Stimulated activated CD4-positive, alpha-beta T cell treated with anti-CD3 and anti-CD28 coated beads, Interleukin-1b, Interleukin-23, amount 100 ng/mL, for 4 hours (primary cell): ENCODE measurements at places on chromosomes 13 and 19.

GRCh38 chr19:13959141-13959961, 7.0 kb downstream of the DCAF15 start:
- no peak for DNase-seq

DNA sequence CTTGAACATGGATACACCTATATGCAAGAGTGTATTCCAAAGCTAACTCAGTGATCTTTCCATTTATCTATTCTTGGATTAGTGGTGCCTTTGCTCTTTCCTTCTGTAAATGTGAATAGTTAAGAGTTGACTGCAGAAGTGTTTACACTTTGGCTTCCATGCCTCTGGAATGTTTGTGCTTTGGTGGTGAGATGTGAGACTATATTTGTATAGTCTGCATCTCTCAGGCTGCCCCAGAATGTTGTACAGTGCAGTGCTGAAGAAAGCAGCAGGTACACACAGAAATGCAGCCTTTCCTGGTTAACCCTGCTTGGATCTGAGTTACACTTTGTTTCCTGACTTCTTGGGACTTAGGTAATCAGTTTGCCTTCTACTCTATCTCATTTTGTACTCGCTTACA, 90.2 kb downstream of the DNAJC15 start:
- no peak for DNase-seq

DNA sequence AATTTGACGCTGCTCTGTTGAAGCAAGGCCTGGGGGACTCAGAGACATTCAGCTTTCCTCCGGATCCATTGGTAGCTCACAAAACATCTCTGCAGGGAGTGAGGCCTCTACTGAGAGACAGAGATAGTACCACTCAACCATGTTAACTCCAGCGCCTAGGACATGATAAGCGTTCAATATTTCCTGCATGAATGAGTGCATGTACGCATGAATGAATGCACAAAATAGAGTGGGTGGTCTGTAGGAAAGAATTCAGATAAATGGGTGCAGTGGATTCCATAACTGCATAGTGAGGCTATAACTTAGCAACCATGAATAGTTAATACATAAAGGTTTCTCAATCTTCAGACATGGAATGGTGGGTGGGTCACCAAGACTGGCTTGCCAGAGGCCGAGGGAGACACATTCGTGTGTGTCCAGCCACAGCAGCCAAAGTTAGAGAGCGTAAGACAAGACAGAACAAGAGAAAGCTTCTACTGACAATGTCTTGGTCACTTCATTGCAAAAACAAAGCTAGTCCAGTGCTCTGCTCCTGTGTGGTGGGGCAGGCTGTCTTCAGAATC, 36.3 kb upstream of the RCBTB2 start:
- no peak for DNase-seq

- no peak for DNase-seq
Measured at GRCh38 chr13:39596685-39597084, 6.3 kb downstream of the LHFPL6 start.

GRCh38 chr13:112615391-112615790, 27.4 kb upstream of the TUBGCP3 start:
- DNase-seq, result no peak

DNA sequence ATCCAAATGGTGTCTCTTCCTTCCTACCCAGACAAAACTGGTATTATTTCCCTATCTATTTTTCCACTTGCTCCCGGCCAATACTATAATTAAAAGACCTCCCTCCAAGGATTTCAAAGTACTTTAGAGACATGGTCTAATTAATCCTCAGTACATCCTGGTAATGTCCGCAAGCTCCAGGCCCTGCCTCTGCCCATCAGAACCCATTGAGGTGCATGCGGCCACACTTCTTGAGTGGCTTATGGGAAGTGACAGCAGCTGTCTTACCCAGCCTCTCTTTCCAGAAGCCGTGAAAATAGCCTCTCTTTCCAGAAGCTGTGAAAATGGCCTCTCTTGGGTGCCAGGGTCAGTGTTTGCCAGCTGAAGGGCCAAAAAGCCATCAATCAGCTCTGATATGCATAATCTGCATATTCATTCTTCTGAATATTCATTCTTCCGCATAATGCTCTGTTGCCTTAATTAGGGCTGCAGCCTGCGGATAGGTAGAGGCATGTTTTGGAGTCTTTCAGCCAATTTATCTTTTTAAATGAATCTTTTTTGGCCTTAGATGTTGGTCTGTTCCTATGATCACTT, 148.4 kb upstream of the TMTC4 start:
- no peak for DNase-seq

GRCh38 chr19:45677351-45678230, 9.6 kb downstream of the GIPR start:
- DNase-seq, result peak; percentile 82

DNA sequence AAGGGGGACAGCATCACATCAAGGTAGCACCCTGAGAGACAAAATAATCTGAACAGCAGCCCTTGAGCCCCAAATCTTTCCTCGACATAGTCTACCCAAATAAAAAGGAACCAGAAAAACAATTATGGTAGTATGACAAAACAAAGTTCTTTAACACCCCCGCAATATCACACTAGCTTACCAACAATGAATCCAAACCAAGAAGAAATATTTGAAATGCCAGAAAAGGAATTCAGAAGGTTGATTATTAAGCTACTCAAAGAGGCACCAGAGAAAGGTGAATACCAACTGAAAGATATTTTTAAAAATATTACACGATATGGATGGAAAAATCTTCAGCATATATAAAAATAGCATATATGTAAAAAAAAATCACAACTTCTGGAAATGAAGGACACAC, 252.9 kb upstream of the SLITRK6 start:
- DNase-seq, result no peak
